ENCODE measurements at places on chromosomes 4 and X. TPM values are rescaled to one million over a fixed set of nuclear protein-coding genes. Genes with fewer than 3 reads are reported as not detected.

Gene CTAG2
- not detected for polyA plus RNA-seq

Gene PPEF2
- polyA plus RNA-seq: 0.06 TPM

Gene TMSB15A
- 9.6 TPM for polyA plus RNA-seq

Gene HSFX4
- 0.36 TPM for polyA plus RNA-seq

DNA sequence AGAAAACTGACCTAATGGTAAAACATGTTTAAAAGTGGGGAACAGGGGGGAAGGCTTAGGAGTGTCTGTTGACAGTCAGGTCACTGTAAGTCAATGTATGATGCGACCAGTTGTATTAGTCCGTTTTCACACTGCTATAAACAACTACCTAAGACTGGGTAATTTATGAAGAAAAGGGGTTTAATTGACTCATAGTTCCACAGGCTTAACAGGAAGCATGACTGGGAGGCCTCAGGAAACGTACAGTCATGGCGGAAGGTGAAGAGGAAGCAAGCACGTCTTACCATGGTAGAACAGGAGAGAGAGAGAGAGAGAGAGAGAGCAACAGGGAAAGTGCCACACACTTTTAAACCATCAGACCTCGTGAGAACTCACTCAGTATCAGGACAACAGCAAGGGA lies 13.0 kb upstream of the PLAC1 start:
- DNase-seq: no peak

- no peak for DNase-seq
Observed at GRCh38 chr4:3643518-3644433, 111.6 kb upstream of the LRPAP1 start.

GRCh38 chrX:15336023-15336413 lies 695 bp upstream of the PIGA start:
- DNase-seq: peak; percentile 19

DNA sequence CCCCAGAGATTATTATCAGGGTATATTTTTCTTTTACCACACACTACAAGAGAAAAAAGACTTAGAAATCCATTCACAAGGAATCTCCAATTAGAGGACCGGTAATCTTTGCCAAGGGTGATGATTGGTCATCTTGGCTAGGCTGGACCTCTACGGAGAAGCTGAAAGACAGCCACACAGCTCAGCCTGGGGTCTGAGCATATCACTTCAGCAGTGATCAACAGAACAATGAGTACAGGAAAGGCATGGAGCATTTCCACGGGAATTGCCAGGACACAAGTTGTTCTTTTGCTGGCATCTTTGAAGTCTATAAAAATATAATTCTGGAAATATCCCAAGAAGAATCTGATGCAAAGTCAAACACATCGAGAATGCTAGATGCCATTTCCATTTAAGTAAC lies 191.5 kb downstream of the TENM3 start:
- no peak for DNase-seq

- no peak for DNase-seq
Observed at GRCh38 chr4:2298532-2298991, 36.7 kb upstream of the MXD4 start.

GRCh38 chrX:54747733-54748393 lies 50.2 kb downstream of the ITIH6 start:
- DNase-seq: no peak

DNA sequence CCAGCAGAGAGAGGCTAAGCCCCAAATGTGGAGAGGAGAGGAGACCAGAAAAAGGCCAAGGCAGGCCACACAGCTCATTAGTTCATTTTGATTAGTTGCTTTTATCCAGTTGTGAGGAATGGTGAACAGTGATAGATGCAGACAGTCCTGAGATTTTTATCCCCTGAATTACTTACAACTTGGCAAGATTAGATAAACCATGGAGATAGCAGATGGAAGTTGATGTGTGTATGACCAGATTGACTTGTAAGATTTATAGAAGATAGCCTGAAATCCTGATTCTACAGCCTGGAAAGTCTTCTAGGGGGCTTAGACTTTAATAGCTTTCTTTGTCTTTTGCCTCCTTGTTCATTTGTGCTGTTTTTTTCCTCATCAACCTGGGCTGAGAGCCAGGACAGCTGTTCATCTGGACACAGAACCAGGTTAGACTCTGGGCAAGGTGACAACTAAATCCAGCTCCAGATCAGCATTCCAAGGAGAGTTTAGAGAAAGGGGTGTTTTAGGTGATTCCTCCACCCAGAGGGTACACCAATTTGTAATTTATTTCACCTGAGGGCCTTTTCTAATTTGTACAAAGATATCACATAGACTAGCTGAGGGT lies 215.5 kb downstream of the SPATA18 start:
- peak; percentile 59 for DNase-seq

DNA sequence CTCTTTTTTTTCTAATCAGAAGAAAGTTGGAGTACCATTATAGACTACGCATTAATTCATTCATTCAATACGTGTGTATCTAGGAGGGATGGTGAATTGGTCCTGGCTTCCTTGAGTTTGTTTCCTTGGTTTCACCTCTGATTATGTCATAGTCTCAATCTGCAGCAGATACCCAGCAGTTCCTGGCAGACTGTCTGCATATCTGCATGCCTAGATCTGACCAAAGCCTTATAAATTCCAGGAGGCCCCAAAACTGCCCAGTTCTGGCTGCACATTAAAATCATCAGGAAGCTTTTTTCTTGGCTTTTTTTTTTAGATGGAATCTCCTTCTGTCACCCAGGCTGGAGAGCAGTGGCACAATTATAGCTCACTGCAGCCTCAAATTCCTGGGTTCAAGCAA lies 27.2 kb upstream of the SLC34A2 start:
- no peak for DNase-seq

Data from hindlimb muscle (tissue), 1 donor.